Transverse colon (tissue), 4 donors: ENCODE measurements at places on chromosomes 13 and 19. TPM values are rescaled to one million over a fixed set of nuclear protein-coding genes. Genes with fewer than 3 reads are reported as not detected.
A peak's percentile ranks its signal among the peaks of the same experiment; 100 is the strongest.

DNA sequence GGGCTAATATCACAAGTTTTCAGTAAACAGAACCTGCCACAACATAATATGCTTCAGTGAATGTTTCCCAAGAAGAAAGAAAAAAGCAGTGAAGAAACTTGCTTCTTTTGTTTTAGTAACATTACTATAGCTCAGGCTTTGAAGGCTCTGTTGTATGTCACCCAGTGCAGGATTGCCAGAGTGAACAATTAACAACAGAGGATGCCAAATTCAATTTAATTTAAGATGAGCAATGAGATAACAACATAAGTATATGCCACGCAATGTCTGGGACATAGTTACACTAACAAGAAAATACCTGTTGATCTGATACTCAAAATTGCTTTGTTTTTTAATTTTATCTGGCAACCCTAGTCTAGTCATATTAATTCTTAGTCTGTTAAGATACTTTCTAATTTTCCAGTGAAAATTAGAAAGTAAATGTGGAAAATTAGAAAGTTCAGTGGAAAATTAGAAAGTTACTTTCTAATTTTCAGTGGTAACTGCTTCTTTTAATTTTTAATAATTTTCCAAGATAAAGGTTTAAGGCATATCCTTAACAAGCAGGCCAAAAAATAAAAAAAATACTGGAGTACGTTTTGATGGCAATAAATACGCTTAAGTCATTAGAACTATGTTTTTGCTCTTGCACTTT is 336.3 kb downstream of the SLITRK6 start:
- DNase-seq, result no peak

- no peak for DNase-seq
Observed at GRCh38 chr19:53659292-53659691, 27.5 kb downstream of the DPRX start.

Gene PIN1
- total RNA-seq, result 22.9 TPM

Gene AMH
- 1.1 TPM for total RNA-seq

Gene SHISA2
- total RNA-seq, result not detected

Gene DHX34
- total RNA-seq, result 17.6 TPM

- DNase-seq, result no peak
Observed at GRCh38 chr13:106522112-106522705, 13.3 kb downstream of the EFNB2 start.

DNA sequence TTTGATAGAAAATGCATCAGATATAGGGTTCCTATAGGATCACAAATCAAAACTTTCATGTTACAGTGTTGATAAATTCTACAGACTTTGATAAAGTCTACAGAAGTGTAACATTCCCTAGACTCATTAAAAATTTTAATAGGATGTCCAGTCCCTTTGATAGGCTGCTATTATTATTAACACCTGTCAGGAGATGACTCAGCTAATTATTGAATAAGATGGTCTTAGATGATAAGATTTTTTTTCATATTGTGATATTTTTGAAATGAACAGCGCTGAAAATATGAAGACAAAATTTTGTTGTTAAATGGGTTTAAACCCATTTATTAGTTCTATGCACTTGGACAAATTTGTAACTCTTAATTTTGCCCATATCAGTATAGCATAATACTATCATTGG is 356.8 kb upstream of the SLITRK1 start:
- no peak for DNase-seq

DNA sequence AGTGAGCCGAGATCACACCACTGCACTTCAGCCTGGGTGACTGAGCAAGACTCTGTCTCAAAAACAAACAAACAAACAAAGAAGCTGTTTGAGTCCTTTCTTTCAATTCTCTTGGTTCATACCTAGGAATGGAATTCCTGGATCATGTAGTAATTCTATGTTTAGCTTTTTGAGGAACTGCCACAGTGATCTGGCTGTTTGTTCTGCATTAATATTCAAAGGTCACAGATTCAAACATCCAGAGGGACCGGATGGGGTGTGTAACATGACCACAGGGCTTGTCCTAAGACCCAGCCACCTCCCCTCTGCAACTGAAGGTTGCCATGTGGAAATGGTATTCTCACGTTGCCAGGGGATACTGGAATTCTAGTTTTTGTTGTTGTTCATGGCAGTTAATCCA is 10.2 kb downstream of the COLGALT1 start:
- no peak for DNase-seq

DNA sequence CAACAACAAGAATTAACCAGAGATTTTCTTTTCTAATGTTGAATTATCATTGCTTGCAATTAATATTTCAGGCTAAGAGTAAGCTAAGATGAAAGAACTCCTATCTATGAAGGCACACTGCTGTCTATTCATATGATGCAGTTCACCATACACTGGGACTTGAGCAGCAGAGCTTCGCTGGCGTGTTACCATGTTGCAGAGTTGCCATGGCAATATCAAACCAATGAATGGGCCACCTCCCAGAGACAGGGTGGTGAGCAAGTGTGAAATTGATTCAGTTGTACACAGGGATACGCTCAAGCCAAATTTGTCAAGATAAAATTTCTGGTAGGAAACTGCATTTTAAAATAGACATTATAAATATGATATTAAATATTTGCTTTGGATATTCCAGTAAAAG is 69.3 kb upstream of the MYO16 start:
- DNase-seq, result no peak

GRCh38 chr13:41658057-41658661 is 200.8 kb downstream of the RGCC start:
- no peak for DNase-seq

GRCh38 chr13:53873558-53873957 is 844.9 kb downstream of the OLFM4 start:
- no peak for DNase-seq

GRCh38 chr13:101706651-101707050 is 254.2 kb downstream of the ITGBL1 start:
- peak; percentile 8 for DNase-seq

DNA sequence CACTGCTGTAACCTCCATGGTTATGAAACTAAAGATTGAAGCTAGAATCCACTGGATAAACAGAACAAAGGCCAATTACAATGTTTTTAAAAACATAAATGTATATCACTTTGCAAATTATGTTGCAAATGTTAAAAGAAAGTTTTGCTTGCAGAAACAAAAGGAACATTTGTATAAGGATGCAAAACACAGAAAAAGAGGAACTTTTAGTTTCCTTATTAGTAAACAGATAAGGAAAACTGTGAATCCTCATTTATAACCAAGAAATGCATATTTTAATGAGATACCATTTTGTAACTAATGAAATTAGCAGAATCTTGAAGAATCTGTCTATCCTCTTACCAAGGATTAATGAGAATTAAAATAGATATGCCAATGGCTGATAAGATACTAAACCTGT is 32.3 kb downstream of the LPAR6 start:
- DNase-seq, result no peak

GRCh38 chr13:31050486-31051400 is 111.0 kb downstream of the HSPH1 start:
- no peak for DNase-seq

DNA sequence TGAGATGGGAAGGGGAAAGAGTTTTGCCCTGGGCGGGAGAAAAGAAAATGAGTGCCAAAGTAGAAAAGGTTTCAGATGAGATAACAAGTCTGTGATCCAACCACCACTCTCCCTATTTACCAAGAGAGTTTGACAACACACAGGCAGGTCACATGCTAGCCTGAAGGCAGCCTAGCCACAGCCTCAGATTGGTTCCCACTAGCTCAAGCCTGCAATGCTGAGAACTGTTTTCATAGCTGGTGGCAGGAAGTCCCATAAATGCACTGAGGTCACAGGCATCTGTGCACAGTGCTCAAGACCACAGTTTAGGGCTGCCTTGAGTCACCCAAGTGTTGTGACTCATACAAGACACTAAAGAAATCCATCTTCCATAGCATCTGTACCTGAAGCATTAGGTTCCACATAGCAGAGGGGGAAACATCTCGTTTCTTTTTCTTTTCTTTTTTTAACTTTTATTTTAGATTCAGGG is 18.5 kb upstream of the POP4 start:
- DNase-seq, result peak; percentile 19

- DNase-seq, result no peak
Observed at GRCh38 chr19:32058131-32058530, 287.3 kb upstream of the ZNF507 start.

GRCh38 chr13:23705583-23705982 is 135.4 kb downstream of the TNFRSF19 start:
- DNase-seq, result no peak

DNA sequence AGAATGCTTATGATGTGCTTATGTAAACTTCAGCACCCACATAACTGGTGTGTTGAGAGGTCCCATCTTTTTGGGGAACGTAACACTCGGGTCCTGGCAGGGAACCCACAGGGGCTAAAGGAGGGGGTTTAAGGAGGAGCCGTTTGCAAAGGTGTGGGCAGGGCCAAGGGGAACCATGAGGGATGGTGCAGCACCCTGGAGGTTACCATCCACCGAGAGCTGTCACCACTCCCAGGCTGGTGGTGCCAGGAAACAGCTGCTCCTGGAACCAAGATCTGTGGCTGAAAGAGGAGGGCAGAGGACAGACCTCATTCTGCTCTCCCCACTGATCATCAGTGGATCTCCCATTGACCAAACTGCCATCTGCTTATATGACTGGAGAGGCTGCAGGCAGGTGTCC is 23.2 kb upstream of the CYP4F8 start:
- no peak for DNase-seq

DNA sequence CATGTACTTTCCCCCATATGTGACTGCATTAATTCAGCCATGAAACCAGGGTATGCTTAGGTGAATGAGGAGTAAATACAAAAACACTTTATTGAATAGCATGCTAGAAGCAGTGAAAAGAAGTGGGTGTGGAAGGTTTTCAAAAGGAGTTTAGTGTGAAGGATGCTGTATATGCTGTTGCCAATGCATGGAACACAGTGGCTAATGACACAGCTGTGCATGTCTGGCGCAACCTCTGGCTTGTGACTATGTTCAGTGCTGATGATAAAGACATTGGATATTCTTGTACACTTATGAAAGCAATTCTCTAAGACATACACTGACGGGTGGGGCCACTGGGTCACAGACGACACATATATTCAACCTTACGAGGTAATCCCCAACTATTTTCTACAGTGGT is 55.2 kb downstream of the SOX21 start:
- DNase-seq, result no peak

GRCh38 chr19:30669329-30670010 is 297.3 kb downstream of the ZNF536 start:
- peak; percentile 52 for DNase-seq

Gene PSG7
- total RNA-seq, result not detected

- peak; percentile 17 for DNase-seq
Observed at GRCh38 chr13:21465710-21466160, 6.6 kb upstream of the ZDHHC20 start.

DNA sequence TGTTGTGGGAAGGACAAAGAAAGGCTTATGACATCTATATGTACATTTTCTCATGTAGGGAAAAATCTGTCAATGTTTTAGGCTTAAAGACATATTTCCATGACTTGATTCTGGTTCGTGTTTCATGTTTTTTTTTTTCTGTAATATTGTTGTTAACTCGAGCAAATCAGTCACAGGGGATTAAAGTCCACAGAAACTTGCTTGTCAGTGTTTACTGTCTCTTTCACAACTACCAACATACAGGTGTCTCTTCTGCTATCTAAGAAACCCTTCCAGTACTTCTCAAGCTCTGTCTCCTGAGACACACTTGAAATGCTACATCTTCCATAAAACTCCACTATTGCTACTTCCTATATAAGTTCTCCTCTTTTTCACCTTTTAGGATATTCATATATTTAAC is 130.9 kb upstream of the SLITRK6 start:
- no peak for DNase-seq

Gene TPRX2
- total RNA-seq, result not detected

GRCh38 chr19:10625003-10625761 is at the start of gene SLC44A2:
SLC44A2 (plus strand) TSS chr19:10625553; CDS start chr19:10625634, 81 bp downstream.
- DNase-seq, result peak; percentile 93

DNA sequence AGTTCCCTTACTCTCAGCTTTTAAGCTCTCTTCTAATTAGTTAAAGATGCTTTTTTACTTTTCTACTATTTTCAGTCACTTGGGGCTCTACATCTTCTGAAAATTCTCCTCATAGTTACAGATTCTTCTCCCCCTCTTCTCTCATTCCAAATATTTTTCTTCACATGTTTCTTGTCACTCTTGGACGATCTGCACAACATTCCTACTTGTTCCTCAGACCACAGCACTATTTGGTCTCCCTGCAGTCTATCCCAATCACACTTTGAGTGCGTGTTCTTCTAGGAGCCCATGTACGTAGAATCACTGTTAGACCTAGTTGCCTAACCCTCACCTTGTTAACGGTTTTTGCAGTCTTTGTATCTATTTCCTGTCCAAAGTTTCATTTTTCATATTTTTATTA is 222.5 kb upstream of the SPRY2 start:
- DNase-seq, result no peak
